GM12878 (cell line): ENCODE measurements at places on chromosomes 5 and 9.

GRCh38 chr9:123863164-123863855 is 66.6 kb downstream of the DENND1A start:
- no peak overlapping the region for H3K27ac ChIP-seq
- no peak overlapping the region for H3K4me3 ChIP-seq
- no peak for DNase-seq
- no peaks in the 10 kb centered on the region for H3K27me3 ChIP-seq
- H3K36me3 ChIP-seq: no peaks in the 10 kb centered on the region
- peaks cover 20% of the 10 kb centered on the region for H3K4me1 ChIP-seq

GRCh38 chr9:36929350-36929675 is 104.8 kb downstream of the PAX5 start:
- H3K4me1 ChIP-seq: peaks cover 25% of the 10 kb centered on the region
- no peak overlapping the region for H3K4me3 ChIP-seq
- no peak for DNase-seq
- H3K27ac ChIP-seq: peak overlapping the region; percentile 55

DNA sequence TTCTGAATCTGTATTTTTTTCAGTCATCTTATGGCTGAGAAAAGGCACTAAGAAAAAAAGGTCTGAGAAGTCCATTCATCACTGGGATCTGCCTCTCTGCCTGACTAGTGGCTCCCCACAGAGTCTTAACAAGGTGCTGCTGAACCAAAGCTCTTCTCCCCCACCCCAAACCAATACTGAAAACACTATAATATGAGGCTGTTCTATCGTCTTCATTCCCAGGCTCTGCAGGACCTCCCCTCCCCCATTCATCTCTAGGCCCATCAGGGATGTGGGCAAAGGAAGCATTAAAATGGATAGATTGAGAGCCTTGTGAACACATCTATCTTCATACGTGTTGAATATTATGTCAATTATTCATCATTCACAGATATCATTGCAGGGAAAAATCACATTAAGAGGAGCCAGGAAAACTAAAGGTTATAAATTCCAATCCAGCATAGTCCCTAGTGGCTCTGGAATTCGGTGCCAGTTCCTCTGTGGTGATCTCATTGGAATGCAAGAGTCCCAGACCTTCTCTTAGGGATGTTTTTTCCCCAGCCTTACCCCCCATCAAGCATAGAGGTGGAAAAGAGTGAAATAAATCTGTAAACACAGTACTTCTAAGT is 44.3 kb upstream of the GPR151 start:
- DNase-seq: no peak
- H3K36me3 ChIP-seq: no peaks in the 10 kb centered on the region
- H3K27me3 ChIP-seq: no peaks in the 10 kb centered on the region; the same call in 1 of the 2 replicates
- H3K27ac ChIP-seq: no peak overlapping the region
- no peak overlapping the region for H3K4me3 ChIP-seq

DNA sequence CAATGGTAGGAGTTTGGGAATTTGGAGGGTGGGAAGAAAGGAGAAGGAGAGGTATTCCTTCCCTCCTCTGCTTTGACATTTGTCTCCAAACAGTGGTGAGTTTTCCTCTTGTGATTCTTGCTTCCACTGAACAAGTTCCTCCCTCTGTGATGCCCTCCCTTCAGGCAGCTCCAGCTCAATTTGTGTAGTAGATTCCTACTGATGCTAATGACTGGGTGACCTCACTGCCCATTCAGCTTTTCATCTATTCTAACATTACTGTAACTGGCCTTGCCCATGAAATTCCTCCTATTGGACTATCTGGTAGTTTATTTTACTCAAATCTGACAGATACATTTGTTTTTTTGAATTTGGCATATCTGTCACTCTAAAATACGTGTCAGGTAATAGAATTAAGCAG is 121.4 kb downstream of the NFIB start:
- no peak overlapping the region for H3K27ac ChIP-seq
- H3K27me3 ChIP-seq: no peaks in the 10 kb centered on the region
- DNase-seq: no peak
- no peaks in the 10 kb centered on the region for H3K36me3 ChIP-seq
- no peak overlapping the region for H3K4me3 ChIP-seq
- H3K4me1 ChIP-seq: no peaks in the 10 kb centered on the region

DNA sequence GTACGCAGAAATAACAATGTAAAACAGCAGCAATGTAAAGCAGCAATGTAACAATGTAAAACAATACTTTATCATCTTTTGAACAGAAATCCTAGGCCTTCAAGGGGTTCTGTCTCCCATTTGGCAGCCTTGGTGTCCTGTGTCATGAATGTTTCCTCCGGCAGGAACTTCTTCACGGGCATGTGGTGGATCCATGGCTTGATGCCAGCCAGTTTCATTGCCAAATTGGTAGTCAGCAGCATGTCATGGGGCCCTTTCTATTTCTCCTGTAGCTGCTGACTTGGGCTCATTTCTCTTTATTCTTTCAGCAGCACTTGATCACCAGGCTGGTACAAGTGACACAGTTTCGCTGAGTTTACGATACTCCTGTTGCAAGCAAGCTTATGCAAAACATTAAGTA is 275.3 kb downstream of the HTR1A start:
- no peak for DNase-seq
- no peaks in the 10 kb centered on the region for H3K27me3 ChIP-seq
- no peaks in the 10 kb centered on the region for H3K36me3 ChIP-seq
- no peak overlapping the region for H3K4me3 ChIP-seq
- H3K27ac ChIP-seq: no peak overlapping the region

DNA sequence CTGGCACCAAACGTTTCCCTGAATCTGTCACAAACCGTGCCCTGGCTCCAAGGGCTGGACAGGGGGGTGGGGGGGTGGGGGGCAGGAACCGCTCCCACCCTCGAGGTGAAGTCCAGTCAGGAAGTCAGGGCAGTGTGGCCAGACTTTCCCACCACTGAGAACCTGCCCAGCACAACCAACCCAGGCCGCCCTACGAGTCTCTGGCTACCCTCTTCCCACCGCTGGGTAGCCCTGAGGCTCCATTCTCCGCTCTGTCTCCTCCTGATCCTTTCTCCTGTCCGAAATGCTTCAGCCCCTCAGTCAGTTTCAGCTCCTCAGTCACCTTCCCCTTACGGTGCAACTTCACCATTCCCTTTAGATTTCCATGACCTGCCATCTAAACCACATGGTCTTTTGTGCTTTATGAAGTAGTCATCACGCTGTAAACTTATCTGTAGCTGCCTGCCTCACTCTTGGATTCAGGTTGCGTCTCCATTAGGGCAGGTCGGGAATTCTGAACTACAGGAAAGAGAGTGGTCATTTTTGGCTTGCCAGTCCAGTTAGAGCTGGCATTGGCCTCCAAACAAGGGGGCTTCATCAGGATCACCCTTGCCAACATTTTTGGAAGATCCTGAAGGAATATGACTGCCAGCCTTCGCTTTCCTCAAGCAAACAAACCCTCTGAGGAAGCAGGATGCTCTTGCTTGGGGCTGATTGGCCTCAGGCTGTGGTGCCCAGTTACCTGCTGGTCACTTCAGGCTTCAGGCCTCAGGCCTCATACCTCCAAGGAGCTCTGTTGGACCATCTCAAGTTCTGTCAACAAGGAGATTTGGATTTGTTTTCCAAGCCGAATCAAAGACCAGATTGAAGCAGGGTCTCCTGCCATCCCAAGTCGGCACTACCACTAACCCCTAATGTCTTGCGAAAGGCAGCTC is 794 bp upstream of the DCAF12 start:
- DNase-seq: no peak
- no peaks in the 10 kb centered on the region for H3K27me3 ChIP-seq
- H3K36me3 ChIP-seq: no peaks in the 10 kb centered on the region
- H3K4me1 ChIP-seq: peaks cover 20% of the 10 kb centered on the region
- H3K4me3 ChIP-seq: peak overlapping the region; percentile 97; the same call in 1 of the 2 replicates
- H3K27ac ChIP-seq: peak overlapping the region; percentile 84

- H3K36me3 ChIP-seq: no peaks in the 10 kb centered on the region
- no peaks in the 10 kb centered on the region for H3K27me3 ChIP-seq
- DNase-seq: no peak
These were observed 51.0 kb downstream of the ADAMTS2 start for GRCh38 chr5:179294131-179294780.

- DNase-seq: no peak
- no peaks in the 10 kb centered on the region for H3K4me1 ChIP-seq
- no peaks in the 10 kb centered on the region for H3K36me3 ChIP-seq
- H3K27me3 ChIP-seq: no peaks in the 10 kb centered on the region
- no peak overlapping the region for H3K4me3 ChIP-seq
These were observed 8.1 kb downstream of the TTC23L start for GRCh38 chr5:34847056-34847455.

- no peaks in the 10 kb centered on the region for H3K4me1 ChIP-seq
- H3K4me3 ChIP-seq: no peak overlapping the region
- no peaks in the 10 kb centered on the region for H3K27me3 ChIP-seq
- no peak for DNase-seq
- H3K36me3 ChIP-seq: no peaks in the 10 kb centered on the region
- no peak overlapping the region for H3K27ac ChIP-seq
These were observed 1.5 kb upstream of the SLC6A19 start for GRCh38 chr5:1199649-1200494.

GRCh38 chr5:142699184-142699720 is 13.4 kb upstream of the FGF1 start:
- peak; percentile 31 for DNase-seq
- no peak overlapping the region for H3K27ac ChIP-seq
- H3K36me3 ChIP-seq: no peaks in the 10 kb centered on the region

GRCh38 chr5:32426440-32427151 is 17.9 kb downstream of the ZFR start:
- no peak for DNase-seq
- no peak overlapping the region for H3K4me3 ChIP-seq
- H3K4me1 ChIP-seq: no peaks in the 10 kb centered on the region
- H3K27ac ChIP-seq: no peak overlapping the region

- H3K27me3 ChIP-seq: no peaks in the 10 kb centered on the region
- H3K4me3 ChIP-seq: no peak overlapping the region
These were observed 88.1 kb upstream of the EPB41L4B start for GRCh38 chr9:109408759-109409462.

DNA sequence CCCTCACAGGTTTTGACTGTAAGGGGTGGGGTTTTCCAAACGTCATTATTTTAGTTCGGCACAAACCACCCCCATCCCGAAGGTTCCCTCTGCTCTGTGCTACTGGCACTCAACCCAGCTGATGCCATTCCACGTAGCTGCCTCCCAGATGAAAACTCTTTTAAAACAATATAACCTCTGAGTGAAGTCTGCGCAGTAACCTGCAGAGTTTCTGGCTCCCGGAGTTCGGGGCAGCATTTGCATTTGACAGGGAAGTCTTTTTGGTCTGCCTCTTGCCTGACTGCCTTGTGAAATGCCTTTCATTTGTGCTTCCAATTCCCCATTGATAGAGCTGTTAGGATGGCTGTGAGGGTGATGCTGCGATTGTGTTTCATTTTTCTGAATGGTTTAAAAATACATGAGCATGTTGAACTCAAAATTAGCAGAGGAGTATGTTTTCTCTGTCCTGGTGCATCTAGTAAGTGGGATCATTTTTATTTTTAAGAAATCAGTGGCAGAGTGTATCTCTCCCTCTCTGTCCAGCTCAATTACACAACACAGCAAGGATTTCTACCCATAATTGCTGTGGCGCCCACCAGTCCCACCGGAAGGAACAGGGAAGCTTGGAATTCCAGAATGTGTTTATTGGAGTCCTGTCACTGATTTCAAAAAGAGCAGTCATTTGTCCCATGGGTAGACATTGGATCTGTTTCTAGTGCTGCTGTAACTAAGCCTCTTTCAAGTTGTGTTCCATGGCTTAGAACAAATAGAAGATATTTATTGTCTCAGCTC is 24.8 kb downstream of the ADCY2 start:
- H3K4me3 ChIP-seq: no peak overlapping the region
- H3K36me3 ChIP-seq: no peaks in the 10 kb centered on the region
- no peak for DNase-seq
- no peaks in the 10 kb centered on the region for H3K4me1 ChIP-seq

GRCh38 chr5:147685993-147686392 is 96.5 kb downstream of the JAKMIP2 start:
- H3K36me3 ChIP-seq: no peaks in the 10 kb centered on the region
- H3K27me3 ChIP-seq: no peaks in the 10 kb centered on the region
- DNase-seq: no peak
- no peak overlapping the region for H3K4me3 ChIP-seq
- no peak overlapping the region for H3K27ac ChIP-seq
- H3K4me1 ChIP-seq: no peaks in the 10 kb centered on the region

DNA sequence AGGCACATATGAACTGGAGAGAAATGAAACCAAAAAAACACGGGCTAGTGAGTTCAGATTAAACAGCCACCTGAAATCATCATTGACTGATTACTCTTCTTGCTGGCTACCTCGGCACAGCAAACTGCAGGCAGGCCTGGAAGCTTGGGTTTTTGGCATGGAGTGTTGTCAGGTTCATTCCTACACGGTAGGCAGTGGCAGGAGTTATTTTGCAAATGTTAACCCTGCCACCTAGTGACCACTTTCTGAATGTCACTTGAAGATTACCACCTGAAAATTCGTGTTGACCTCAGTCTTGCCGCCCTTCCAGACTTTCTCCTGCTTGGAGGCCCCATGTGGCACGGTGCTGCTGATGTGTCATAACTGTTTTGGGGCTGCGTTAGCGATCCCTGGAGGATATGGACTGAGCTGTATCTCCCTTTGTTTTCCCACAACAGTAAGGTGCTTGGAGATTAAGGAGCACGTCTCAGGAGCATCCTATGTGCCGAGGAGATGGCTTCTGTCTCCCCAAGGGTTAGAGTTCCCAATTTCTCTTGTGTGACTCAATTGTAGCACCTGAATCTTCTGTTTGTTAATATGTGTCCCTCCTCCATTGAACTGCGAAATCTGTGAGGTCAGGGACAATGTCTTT is 12.7 kb upstream of the CD180 start:
- peaks cover 38% of the 10 kb centered on the region for H3K4me1 ChIP-seq
- H3K4me3 ChIP-seq: no peak overlapping the region
- DNase-seq: no peak
- H3K27me3 ChIP-seq: no peaks in the 10 kb centered on the region

DNA sequence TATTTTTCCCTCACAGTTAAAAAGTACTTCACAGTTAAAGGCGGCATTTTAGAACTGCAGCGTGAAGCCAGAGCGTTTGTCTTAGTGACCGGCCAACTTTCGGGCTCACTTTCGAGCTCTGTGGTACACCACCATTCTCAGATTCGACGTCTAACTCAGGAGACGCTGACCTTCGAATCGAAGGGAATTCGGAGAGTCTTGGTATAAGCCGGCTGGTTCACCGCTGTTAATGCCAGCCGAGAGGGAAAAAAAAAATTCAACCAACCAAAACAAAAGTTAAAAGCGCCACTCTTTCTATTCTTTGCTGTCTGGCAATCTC is 544 bp upstream of the SNX24 start:
- H3K4me3 ChIP-seq: peak overlapping the region; percentile 71
- no peak for DNase-seq
- H3K27me3 ChIP-seq: no peaks in the 10 kb centered on the region
- H3K36me3 ChIP-seq: no peaks in the 10 kb centered on the region
- H3K4me1 ChIP-seq: peaks cover 6% of the 10 kb centered on the region
- no peak overlapping the region for H3K27ac ChIP-seq
